Small intestine (tissue), 16 donors: ENCODE measurements at places on chromosomes 13 and 19.

DNA sequence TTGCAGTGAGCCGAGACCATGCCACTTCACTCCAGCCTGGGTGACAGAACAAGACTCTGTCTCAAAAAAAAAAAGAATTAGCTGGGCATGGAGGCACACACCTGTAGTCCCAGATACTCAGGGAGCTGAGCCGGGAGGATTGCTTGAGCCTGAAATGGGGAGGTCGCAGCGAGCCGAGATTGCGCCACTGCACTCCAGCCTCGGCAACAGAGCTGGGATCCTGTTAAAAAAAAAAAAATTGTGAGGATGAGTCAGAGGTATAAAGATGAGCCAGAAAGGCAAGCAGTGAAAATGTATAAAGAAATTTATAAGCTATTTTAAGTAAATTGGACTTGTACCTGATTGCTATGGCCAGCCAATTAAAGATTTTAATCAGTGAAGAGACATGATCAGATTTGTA is 21.1 kb downstream of the KBTBD6 start:
- DNase-seq, result no peak

DNA sequence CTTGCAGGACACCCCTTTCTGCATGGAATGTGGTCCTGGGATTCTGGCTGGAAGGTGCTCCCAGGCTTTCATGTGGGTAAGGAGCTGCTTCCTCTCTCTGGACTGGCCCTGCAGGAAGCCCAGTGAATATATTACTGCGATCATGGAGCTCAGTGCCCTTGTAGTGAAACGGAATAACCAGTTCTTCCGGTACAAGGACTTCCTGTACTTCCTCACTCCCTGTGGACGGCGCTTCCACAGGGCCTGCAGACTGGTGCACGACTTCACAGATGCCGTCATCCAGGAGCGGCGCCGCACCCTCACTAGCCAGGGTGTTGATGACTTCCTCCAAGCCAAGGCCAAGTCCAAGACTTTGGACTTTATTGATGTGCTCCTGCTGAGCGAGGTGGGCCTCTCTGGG is 8.0 kb downstream of the CYP4F8 start:
- peak; percentile 83 for DNase-seq

- DNase-seq, result no peak
Measured at GRCh38 chr13:112900691-112901091, 68.3 kb upstream of the MCF2L start.

DNA sequence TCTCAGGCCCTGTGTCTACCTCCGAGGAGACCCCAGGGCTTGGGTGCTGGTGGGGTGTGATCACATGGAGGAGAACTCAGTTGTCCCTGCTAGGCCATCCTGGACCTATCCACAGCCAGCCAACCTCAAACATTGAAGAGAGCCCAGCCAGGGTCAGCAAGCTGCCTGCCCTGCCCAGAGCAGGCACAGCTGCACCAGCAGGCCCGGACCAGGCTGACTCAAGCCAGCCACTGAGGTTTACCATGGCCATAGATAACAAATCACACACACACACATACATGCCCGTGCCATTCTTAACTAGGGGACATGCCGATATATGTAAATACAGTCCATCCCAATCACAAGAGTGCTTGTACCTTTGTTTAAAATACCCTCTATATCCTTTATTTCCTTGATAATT is 8.1 kb downstream of the ARHGEF7 start:
- no peak for DNase-seq

GRCh38 chr13:23928985-23929384 is 31.7 kb upstream of the C1QTNF9B start:
- no peak for DNase-seq

DNA sequence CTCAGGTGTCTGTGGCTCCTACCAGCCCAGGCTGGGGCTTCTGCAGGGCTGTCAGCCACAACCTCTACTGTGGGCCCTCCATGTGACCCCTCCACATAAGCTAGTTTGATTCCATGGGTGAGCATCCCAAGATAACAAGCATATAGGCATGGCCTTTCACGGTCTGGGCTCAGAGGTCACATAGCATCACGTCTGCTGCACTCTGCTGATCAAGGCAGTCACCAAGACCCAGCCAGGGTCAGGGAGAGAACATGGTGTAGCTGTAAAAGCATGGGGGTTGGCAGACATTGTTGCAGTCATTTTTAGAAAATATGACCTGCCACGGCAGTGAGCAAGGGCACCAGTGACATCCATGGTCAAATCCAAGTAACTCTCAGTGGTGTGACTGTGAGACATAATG is 698.8 kb downstream of the UQCRFS1 start:
- DNase-seq, result no peak

- no peak for DNase-seq
Measured at GRCh38 chr19:40378509-40378908, 11.5 kb downstream of the HIPK4 start.

- DNase-seq, result peak; percentile 64
Measured at GRCh38 chr19:46076951-46077814, 36.4 kb upstream of the IGFL4 start.

DNA sequence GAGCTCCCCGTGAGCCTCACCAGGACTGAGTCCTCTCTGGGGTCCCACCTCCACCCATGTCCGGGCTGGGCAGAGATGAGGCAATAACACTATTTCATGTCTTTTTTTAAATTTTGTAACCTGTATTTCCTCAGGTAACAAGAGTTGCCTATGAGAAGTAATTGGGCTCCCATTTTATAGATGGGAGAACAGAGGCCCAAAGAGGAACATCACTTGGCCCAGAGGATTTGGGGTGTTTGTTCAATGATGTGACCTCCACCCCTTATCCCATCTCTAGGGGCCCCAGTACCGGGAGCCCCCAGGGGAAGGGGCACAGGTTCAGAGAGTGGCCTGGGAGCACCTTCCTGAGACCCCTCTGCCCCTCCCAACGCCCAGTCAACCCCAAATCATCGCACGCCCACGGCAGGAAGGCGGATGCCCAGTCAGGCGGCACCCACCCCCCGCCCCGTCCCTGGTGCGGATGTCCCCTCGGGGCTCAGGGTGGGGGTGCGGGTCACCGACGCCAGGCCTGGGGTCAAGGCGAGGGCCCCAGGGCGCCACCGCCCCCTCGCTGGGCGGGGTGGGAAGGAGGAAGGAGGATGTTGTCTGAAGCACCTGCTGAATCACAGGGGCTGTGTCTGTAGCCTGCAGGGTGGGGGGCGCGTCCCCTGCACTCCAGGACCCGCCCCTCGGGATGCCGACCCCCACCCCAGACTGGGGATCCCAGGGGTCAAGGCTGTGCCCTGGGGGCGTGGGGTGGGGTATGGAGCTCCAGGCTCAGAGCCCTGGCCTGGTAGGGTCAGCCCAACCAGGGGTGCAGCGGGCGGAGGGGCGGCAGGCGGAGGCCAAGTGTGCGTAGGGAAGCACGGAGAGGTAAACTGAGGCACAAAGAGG is 9.0 kb upstream of the CIRBP start:
- peak; percentile 70 for DNase-seq

- DNase-seq, result no peak
Measured at GRCh38 chr13:30241532-30241931, 65.8 kb downstream of the KATNAL1 start.

DNA sequence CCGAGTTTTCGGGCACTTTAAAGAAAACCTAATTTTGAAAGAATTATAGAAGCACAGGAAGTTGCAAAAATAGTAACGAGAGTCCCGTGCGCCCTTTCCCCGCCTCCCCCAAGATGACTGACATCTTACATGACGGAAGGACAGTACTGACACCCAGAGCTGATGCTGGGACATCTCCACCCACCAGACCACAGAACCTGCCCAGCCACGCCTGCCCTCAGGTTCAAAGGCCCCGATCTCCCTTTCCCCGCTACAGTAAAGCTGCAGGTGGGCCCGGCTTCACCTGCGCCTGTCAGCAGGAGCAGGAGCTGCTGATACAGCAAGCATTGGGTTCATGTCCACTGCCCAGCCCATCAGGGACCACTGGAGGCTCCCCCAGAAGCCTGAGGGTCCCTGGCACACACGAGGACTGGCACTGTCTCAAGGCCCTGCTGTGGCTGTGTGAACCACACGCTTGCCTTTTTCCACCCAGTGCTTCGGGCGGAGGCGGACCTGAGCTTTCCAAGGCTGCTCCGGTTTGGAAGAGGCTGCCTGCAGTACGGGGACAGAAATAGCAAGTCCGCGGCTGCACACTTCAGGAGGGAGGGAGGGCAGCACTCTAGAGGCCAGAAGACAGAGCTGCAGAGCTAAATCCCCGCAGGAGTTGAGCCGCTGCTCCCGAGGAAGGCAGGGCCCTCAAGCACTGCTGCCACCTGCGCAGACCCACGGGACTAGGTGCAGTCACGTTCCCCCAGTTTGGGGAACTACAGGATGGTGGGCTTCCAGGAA is 8.7 kb downstream of the MAP2K2 start:
- DNase-seq, result no peak

GRCh38 chr13:81927347-81927746 is 1586.4 kb upstream of the SPRY2 start:
- DNase-seq, result no peak

DNA sequence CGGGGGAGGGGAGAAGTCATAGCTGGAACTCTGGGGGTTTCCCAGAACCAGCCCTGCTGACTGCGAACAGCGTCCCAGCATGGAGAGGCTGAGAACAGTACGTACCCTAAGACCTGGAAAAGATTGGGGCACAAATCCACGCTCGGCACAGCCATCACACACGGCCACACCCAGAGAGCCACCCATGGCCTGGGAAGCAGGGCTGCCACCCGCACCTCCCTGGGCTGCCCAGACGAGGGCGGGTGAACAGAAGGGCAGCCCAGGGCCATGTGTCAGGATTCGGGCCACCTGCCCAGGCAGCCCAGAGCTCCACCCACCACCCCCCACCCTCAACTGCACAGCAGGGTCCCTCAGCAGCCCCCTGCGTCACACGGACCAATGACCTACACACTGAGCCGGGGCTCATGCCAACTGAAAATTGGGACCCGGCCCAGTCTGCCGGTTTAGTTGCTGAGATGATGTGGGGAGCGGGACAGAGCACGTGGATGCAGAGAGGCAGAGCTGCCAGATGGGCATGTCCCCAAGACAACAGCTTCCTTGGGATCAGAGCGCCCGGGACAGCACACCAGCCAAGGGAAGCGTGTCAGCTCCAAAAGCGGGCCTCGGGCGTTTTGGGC is 8.5 kb downstream of the UBXN6 start:
- no peak for DNase-seq

- peak; percentile 41 for DNase-seq
Measured at GRCh38 chr13:30744056-30744680, 8.8 kb downstream of the ALOX5AP start.

GRCh38 chr19:48513289-48514122 is 1.9 kb upstream of the LMTK3 start:
- peak; percentile 80 for DNase-seq

DNA sequence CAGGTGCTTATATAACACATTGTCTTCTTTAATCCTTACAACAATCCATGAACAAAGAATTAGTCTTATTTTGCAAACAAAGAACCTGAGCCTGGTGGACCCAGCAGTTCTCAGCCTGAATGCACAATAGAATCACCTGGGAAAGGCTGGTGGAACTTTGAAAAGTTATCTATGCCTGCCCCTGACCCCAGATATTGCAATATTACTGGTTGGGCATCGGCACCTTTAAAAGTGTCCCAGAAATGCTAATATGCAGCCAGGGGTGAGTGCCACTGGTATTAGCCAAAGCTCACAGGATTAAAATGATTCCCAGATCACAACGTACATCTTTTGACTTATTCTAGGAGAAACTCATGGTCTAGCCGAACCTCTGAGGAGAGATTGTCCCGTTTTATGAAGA is 268.8 kb downstream of the KLF5 start:
- no peak for DNase-seq

- DNase-seq, result no peak
Measured at GRCh38 chr13:80684217-80684991, 343.5 kb upstream of the SPRY2 start.

DNA sequence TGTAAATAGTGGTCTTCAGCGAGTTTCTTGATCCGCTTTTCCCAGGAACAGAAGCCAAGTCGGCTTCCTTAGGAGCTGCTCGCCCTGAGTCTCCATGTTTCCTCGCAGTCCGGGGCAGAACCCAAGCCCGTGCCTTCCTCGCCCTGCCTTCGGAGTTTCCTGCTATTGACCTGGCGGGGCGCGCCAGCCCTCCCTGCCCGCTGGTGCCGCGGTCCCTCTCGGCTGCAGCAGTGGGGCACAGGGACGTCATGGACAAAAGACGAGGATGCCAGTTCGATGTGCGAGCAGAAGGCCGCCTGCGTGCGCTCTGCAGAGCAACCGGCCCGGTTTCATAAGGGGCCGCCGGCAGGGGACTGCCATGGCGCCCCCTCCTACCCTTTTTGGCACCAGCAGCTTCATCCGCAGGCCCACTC is 156.6 kb downstream of the TM9SF2 start:
- DNase-seq, result peak; percentile 70

DNA sequence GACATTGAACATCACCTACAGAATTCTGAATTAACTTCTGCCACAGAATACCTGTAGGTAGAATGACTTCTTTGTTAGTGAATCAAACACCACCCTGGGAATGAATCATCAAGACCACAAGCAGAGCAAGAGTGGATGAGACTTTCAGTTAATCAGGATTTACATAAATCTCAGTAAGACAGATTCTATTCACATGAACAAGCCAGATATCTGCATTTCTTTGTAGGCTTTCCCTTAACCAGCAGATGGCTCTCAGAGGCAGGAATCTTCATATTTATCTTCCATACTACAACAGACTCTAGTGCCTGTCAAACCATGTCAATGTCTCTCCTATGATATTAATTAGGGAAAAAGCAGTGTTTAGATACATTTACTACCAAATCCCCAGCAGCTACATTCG is 412.1 kb downstream of the KLF12 start:
- no peak for DNase-seq

DNA sequence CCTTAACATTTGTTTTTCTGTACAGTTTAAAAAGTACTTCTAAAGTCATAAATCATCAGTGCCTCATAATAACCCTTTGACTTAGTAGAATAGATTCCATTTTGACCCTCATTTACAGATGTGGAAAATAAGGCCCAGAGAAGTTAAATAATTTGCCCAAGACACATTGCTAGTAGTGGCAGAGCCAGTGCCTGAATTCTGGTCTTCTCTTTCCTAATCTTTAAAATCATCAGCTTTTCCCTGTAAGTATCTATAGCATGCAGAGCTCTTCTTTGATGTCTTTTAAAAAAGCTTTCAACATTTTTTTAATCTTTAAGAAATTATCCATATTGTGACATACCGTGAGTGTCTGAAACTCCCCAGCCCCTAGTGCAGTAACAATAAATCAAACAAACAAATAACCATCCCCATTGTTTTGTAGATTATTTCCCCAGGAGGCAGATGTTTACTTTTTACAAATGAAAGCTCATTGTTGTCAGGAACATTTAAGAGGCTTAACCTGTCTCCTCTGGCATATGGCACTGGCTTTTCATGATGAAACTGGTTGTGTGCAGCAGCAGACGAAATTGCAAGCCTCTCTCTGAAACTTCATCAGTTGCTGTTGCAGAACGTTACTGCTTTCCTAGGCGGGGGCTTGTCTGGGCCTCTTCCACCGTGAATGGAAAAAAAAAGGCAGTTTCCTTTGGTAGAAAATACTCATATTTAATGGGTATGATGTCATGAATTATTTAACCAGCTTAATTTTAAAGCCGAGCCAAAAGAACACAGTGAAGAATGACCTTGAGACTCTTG is 31.7 kb upstream of the PCDH8 start:
- no peak for DNase-seq
